T-helper 17 cell (primary cell): ENCODE measurements at places on chromosomes 7 and 10.

- H3K27me3 ChIP-seq = peaks cover 5% of the 10 kb centered on the region
- no peak overlapping the region for H3K4me3 ChIP-seq
- no peaks in the 10 kb centered on the region for H3K36me3 ChIP-seq
- no peak overlapping the region for H3K27ac ChIP-seq
Measured at GRCh38 chr10:67269828-67270227, 344.0 kb downstream of the LRRTM3 start.

DNA sequence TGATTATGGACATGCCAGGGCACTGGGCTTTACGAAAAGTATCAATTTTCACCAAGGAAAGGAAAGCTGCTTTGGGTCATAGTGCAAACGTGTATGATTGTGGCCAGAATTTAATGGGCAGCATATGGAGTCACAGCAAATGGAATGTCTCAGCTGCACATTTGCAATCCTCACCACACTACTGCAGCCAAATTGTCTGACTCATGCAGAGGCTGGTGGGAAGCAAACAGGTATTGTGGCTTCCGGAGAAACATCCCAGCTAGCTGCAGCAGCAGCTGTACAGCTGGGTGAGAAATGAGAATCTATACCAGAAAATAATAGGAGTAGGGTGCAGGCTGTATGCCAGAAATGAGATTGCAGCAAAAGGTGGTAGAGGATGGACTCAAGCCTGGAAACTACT is 374.7 kb upstream of the VWC2 start:
- H3K4me1 ChIP-seq = no peaks in the 10 kb centered on the region
- no peaks in the 10 kb centered on the region for H3K36me3 ChIP-seq
- no peak overlapping the region for H3K27ac ChIP-seq
- H3K27me3 ChIP-seq = no peaks in the 10 kb centered on the region
- H3K4me3 ChIP-seq = no peak overlapping the region

DNA sequence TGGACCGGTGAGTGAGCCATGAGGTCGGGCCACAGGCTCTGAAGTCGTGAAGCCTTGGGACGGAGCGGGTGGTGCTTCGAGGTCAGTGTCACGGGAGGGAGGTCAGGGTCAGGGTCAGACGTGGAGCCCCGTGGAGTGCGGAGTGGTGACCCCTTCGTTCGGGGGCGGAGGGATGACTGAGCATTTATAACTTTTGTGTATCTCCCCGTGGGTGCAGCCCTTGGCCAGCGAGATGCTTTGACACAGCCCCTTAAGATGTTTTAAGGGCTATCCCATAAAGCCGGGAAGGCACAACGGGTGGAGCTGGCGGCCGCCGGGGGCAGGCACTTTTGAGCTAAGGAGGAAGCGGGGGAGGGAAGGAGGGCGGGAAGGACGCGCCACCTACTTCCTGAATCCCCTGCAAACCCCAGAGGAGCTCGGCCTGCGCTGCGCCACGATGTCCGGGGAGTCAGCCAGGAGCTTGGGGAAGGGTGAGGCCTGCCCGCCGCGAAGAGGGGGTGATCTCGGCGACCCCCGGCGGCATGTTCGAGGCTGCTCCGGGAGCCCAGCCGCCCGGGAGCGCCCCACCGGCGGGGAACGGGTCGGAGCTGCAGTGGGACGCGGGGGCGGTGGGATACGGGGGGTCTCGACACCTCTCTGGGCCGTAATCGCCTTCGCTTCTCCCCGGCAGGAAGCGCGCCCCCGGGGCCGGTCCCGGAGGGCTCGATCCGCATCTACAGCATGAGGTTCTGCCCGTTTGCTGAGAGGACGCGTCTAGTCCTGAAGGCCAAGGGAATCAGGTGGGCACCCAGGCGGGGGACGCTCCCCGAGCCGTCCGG is at the start of gene GSTO1:
GSTO1 (plus strand) TSS at position 400 of the 818 bp plus-strand sequence; CDS start at position 437, 37 bp downstream.
- H3K4me1 ChIP-seq = peaks cover 38% of the 10 kb centered on the region
- peak within 1 kb of the TSS; percentile 95 for H3K27ac ChIP-seq
- peak within 1 kb of the TSS; percentile 97 for H3K4me3 ChIP-seq
- peak; percentile 40 for DNase-seq
- peaks cover 9% of the 10 kb centered on the region for H3K36me3 ChIP-seq
- peaks cover 11% of the 10 kb centered on the region for H3K27me3 ChIP-seq

GRCh38 chr7:33072471-33072870 is 9.9 kb upstream of the NT5C3A start:
- H3K36me3 ChIP-seq = no peaks in the 10 kb centered on the region
- no peak overlapping the region for H3K27ac ChIP-seq
- no peak for DNase-seq
- no peak overlapping the region for H3K4me3 ChIP-seq
- H3K4me1 ChIP-seq = peaks cover 9% of the 10 kb centered on the region

- no peak overlapping the region for H3K4me3 ChIP-seq
- H3K27ac ChIP-seq = no peak overlapping the region
- no peak for DNase-seq
- peaks cover 2% of the 10 kb centered on the region for H3K4me1 ChIP-seq
- peaks cover 19% of the 10 kb centered on the region for H3K27me3 ChIP-seq
Measured at GRCh38 chr7:69735582-69735981, 137.3 kb downstream of the AUTS2 start.

DNA sequence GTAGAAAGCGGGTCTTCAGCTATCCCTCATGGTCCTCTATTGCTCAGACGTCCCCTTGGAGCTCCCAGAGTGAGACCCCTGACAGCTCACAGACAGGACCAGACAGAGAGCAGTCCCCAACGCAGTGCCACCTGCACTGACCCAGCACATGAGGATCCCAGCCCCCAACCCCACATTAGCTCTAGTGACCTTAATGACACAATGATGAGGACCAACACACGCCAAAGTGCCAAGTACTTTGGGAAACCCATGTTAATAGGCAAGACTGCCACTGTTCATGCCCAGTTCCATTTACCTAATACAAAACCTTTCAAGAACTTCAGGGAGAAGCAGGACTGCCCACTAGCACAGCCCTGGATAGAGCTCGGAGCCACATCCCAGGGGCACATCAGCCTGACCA is 5.7 kb upstream of the GRB10 start:
- H3K4me1 ChIP-seq = peaks cover 8% of the 10 kb centered on the region
- peaks cover 5% of the 10 kb centered on the region for H3K36me3 ChIP-seq
- DNase-seq = no peak
- H3K27me3 ChIP-seq = peaks cover 63% of the 10 kb centered on the region
- no peak overlapping the region for H3K4me3 ChIP-seq

GRCh38 chr10:121089434-121089833 is 238.3 kb downstream of the WDR11 start:
- H3K27me3 ChIP-seq = peaks cover 6% of the 10 kb centered on the region
- H3K4me1 ChIP-seq = no peaks in the 10 kb centered on the region
- no peaks in the 10 kb centered on the region for H3K36me3 ChIP-seq
- DNase-seq = no peak
- H3K27ac ChIP-seq = no peak overlapping the region

DNA sequence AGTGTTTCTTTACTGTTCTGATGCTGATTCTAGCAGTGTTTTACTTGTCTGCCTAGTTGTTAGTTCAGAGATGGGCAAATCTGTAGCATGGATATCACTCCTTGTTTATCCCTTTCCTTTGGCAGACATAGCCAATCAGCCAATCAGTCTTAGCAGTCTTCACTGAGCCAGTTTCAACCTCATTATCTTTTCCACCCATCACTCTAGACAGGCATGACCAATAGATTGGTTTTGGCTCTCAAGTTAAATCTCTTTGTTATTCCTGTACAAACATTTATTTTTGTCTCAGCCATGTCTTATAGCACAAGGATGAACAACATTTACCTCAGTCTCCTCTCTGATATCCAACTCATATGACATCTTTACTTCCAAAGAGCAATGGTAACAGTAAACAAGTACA is 109.5 kb downstream of the PRKG1 start:
- H3K27ac ChIP-seq = no peak overlapping the region
- H3K4me3 ChIP-seq = no peak overlapping the region
- H3K4me1 ChIP-seq = no peaks in the 10 kb centered on the region
- DNase-seq = no peak
- H3K36me3 ChIP-seq = no peaks in the 10 kb centered on the region

DNA sequence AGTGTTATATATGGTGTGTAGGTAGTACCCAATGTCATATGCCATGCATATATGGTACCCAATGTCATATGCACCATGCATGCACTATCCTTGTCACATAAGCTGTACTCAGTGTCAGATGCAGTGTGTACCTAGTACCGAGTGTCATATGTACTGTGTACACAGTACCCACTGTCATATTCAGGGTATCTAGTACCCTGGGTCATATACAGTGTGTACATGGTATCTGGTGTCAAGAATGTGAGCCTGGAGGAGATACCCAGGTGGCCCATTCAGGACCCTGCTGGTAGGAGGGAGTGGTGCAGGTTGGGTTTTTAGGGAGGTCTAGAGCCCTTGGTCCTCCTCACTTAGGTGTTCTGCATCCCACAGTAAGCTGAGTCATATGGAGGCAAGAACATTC is 1.8 kb downstream of the ZMYND11 start:
- H3K27me3 ChIP-seq = no peaks in the 10 kb centered on the region
- H3K4me1 ChIP-seq = peaks cover 20% of the 10 kb centered on the region
- peak overlapping the region; percentile 92 for H3K4me3 ChIP-seq
- peak overlapping the region; percentile 89 for H3K27ac ChIP-seq

DNA sequence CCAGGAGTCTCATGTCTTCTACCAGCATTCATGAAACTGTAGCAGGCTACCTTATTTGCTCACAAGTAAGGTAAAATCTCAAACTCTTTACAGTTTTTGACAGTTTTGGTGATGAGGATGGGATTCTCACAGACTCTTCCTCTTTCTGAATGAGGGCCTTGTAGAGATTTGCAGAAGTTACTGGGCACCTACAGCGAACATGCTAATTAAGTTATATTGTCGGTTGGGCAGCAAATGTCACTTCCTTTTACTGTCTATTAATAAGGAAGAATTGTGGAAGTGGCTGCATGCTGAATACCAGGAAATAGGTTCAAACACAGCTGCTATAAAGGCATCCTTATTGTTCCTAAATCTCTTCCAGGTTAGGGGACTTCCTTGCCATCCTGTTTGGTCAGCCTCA is 189.6 kb downstream of the DNAJC1 start:
- no peak overlapping the region for H3K4me3 ChIP-seq
- H3K27me3 ChIP-seq = no peaks in the 10 kb centered on the region

- H3K27me3 ChIP-seq = no peaks in the 10 kb centered on the region
- peak overlapping the region; percentile 32 for H3K27ac ChIP-seq
- no peak overlapping the region for H3K4me3 ChIP-seq
- no peak for DNase-seq
- H3K4me1 ChIP-seq = peaks cover 7% of the 10 kb centered on the region
Measured at GRCh38 chr10:112407696-112408095, 33.8 kb downstream of the ACSL5 start.

- peaks cover 4% of the 10 kb centered on the region for H3K36me3 ChIP-seq
- no peak for DNase-seq
- peaks cover 27% of the 10 kb centered on the region for H3K4me1 ChIP-seq
- peak overlapping the region; percentile 91 for H3K4me3 ChIP-seq
Measured at GRCh38 chr7:141073173-141073640, 657 bp upstream of the TMEM178B start.

GRCh38 chr7:154953006-154953684 is 49.8 kb downstream of the PAXIP1 start:
- H3K4me3 ChIP-seq = no peak overlapping the region
- H3K27me3 ChIP-seq = no peaks in the 10 kb centered on the region
- no peak overlapping the region for H3K27ac ChIP-seq
- peaks cover 3% of the 10 kb centered on the region for H3K4me1 ChIP-seq
- DNase-seq = peak; percentile 56

- H3K4me3 ChIP-seq = no peak overlapping the region
- H3K4me1 ChIP-seq = peaks cover 12% of the 10 kb centered on the region
- peaks cover 4% of the 10 kb centered on the region for H3K36me3 ChIP-seq
- no peak overlapping the region for H3K27ac ChIP-seq
- no peaks in the 10 kb centered on the region for H3K27me3 ChIP-seq
- no peak for DNase-seq
Measured at GRCh38 chr10:93701866-93702209, 554 bp downstream of the FRA10AC1 start.
